ENCODE measurements at places on chromosomes 1 and 21.

DNA sequence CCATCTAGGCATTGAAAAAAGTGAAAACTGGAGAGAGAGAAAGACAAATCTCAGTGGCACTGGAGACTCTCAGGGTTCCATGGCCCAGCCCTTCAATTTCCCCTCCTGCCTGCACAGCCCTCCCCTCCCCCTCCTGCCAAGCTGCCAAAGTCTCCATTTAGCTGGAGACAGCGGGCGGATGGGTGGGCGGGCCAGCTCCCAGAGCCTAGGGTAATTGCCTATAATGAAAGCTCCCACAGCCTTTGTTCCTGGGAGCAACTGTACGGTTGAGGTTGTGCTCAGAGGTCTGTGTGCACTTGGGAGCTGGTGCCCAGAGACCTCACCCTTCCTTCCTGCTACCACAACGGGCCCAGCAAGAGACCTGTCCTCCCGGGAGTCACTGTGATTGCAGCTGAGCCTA is 89.6 kb downstream of the NAV1 start:
- DNase-seq, result no peak

DNA sequence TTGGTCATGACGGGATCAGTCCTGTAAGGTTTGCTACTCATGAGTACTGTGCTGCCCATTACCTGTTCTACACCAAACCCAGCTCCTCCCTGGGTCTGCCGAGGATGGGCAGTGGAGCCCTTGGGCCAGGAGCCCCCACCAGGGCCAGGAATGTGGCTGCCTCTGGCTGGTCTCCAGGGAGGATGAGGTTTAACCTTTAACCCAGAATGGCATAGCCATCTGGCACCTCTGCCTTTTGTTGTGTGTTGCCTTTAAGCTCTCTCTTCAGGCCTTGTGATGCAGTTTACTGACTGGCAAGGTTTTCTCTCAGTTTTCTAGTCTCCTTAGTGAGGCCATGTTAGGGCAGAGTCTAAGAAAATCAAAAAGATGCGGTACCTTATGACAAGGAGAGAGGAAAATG is 38.6 kb downstream of the SIPA1L2 start:
- no peak for DNase-seq

- DNase-seq, result no peak
Observed at GRCh38 chr1:78676993-78677392, 27.4 kb downstream of the IFI44 start.

GRCh38 chr1:194469282-194469681 is 1282.9 kb upstream of the B3GALT2 start:
- no peak for DNase-seq

DNA sequence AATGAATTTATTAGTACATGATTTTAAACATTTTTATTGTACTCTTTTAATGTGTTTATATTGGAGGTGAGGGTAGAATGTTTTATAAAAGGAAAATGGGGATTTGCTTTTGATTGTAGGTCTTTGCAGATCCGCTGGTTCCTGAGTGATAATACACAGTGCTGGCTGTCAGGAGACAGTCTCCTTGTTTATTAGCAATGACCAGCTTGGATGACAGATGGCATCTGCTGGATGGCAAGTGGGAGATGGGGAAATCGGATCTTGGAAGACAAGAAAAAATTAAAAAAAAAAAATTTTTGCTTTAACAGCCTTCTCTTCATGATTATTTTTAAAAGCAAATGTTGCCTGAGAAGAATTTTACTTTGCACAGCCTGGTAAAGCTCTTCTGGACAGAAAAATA is 4.4 kb upstream of the PHTF1 start:
- no peak for DNase-seq

DNA sequence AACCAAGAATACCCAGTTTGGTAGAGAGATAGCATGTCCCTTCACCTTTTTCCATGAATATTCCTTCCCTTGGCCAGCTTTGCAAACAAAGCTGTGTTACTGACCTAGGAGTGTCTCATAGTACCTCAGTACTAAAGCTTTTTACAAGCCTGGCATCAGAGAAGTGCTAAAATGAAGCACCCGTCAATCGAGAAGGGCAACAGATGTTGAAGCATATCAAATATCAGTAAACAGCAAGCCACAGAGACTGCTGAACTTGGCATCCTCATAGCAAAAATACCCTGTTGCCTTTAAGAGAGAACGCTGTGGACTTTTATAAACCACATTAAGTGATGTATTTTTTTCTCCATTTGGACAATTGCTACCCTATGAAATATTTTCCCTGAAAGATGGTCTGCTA is 128.6 kb upstream of the HOOK1 start:
- DNase-seq, result no peak

DNA sequence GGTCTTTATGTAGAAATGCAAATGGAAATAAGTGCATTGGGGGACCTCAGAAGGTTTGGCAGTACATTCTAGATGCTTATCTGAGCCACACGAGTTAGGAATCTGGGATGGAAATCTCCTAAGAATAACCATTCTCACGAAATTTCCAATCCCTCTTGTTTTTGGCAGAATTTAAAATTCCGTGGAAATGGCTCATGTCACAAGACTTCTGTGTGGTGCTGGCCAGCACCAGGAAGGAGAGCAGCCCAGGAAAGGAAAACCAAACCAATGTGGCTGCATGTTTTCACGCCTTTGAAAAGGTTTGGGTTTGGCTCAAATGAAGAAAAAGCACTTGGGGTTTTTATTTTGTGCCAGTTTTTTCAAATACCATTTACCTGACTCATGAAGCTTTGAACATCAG is 80.1 kb upstream of the KCNK2 start:
- no peak for DNase-seq

DNA sequence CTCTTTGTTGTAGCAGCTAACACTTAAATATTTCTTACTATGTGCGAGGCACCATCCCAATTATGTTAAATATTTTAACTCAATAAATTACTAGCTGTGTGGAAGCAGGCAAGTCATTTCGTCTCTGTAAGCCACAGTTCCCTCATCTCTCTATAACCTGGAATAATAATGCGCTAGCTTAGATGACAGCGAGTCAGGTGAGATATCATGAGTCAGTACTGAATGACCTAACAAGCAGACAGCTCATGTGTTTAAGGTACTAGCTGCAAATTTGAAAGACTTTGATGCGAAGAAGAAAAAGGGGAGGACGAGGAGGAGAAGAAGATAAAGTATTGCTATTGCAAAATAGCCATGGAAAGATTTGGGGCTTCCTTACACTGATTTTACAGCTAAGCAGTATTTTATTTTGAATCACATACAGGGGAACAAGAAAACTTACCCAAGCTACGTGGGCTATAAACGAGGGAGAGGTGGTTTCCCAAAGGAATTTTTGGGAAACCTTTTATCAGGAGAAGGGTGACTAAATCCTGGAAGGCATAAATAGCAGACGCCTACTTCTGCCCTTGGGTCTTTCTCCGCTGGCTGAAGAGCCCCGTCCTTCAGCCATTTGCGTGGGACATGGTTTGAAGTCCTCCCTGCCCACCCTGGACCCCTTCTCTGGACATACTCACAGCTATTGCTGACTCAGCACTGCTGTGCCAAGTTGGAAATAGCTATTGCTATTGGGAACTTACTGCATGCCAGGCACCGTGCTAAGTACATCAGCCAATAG is 8.9 kb downstream of the CITED4 start:
- no peak for DNase-seq

DNA sequence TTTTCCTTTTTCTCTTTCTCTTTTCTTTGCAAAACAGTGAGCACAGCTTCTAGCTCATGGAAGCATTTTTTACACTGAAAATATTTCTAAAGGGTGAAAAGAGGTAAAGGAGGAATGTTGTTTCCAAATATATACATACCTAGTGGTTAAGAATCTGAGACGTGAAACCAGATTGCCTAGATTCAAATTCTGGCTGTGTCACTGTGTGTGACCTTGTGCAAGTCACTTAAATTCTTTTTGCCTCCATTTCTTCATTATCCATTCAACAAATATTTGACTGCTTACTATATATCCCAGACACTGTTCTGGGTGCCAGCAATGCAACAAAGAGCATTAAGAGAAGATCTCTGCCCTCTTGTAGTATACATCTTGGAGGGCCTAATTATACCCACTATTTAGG is 53.3 kb downstream of the ZFYVE9 start:
- DNase-seq, result no peak

DNA sequence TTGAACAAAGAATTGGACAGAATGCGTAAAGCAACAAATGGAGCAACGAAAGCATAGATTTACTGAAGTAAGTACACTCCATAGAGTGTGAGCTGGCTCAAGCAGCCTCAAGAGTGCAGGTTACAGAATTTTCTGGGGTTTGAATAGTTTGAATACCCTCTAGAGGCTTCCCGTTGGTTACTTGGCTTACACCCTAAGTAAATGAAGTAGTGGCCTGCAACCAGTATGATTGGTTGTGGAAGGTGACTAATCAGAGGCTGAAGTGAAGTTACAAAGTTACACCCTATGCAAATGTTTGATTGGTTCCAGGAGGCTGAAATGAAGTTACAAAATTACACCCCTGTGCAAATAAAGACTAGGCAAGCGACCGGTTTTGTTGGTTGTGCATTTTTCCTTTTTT is 10.9 kb downstream of the TCEANC2 start:
- DNase-seq, result no peak

GRCh38 chr1:9960011-9960410 is 16.7 kb downstream of the NMNAT1 start:
- no peak for DNase-seq

DNA sequence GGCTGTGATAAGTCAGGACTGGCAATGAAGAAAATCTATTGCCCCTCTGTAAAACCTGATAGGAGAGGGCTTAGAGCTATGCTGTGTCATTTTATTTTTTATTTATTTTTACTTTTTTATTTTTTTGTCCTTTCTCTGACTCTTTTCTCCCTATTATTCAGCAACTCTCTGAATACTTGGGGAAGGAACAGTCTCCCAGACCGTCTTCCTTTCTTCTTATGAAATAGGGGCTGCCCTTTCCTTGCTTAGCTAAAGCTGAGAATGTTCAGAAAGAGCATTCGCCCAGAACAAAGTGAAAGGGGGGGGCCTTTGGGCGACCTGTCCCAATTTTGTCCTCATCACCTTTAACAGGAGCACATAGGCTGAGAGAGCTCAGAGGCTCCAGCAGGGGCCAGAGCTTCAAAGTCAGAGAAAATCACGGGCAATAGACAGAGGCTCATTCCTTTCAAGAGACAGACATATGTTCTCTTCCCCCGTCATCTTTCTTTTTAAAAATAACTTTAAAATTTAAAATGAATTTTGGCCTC is 80.9 kb downstream of the RNF220 start:
- DNase-seq, result no peak

DNA sequence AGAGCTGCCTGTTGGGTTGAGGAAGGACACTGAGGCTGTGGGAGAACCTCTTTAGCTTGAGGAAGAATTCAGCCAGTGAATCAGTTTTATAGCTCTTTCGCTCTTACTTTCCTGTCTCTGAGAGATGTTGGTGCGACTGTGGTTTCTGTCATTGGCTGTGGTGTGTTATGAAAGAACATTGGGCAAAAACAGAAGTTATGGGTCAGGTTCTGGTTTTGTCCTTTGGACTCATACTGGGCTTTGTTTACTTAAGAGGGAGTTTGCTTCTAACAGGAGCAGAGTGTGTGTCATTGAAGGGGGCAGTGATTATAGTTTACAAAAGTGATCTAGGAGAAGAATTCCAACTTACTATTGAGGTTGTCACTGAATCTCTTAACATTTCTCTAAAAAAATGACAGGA is 97.0 kb downstream of the TLR5 start:
- DNase-seq, result no peak

GRCh38 chr1:212506666-212507065 is 73.9 kb downstream of the NENF start:
- no peak for DNase-seq

DNA sequence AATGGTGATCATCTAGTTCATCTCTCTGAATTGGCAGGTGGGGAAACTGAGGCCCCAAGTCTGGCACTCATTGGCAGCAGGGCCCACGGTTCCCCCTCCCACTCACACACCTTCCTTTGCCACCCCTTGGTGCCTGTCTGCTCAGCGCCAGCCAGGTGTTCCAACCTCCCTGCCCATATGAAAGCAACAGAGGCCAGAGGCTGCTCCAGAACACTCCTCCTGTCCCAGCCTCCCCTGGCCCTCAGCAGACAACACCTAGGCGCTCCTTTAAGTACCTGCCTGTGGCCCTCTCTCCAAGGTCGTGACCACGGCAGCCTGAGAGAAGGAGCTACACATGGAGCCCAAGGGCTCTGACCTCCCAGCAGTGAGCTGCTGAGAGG is 362.3 kb upstream of the VAMP3 start:
- DNase-seq, result no peak

- DNase-seq, result no peak
Observed at GRCh38 chr1:12531179-12531499, 86.9 kb downstream of the DHRS3 start.

DNA sequence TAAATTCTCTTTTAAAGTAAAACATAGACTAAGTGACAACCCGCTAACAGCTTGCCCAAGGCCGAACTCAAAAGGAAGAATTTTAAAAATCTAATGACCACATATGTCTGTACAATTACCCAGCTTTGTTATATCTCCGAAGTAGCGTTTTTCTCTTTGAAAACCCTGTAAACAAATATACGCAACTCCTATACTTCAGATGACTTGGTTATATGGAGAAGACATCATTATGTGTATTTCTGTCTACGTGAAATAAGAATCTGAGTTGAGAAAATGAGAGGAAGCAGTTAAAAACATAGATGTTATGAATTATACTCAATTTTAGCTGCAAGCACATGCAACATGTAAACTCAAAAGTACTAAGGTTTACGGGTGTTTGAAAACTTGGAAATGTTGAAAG is 2.0 kb downstream of the PBX1 start:
- no peak for DNase-seq

GRCh38 chr1:40411294-40411693 is 37.8 kb downstream of the SMAP2 start:
- DNase-seq, result no peak

DNA sequence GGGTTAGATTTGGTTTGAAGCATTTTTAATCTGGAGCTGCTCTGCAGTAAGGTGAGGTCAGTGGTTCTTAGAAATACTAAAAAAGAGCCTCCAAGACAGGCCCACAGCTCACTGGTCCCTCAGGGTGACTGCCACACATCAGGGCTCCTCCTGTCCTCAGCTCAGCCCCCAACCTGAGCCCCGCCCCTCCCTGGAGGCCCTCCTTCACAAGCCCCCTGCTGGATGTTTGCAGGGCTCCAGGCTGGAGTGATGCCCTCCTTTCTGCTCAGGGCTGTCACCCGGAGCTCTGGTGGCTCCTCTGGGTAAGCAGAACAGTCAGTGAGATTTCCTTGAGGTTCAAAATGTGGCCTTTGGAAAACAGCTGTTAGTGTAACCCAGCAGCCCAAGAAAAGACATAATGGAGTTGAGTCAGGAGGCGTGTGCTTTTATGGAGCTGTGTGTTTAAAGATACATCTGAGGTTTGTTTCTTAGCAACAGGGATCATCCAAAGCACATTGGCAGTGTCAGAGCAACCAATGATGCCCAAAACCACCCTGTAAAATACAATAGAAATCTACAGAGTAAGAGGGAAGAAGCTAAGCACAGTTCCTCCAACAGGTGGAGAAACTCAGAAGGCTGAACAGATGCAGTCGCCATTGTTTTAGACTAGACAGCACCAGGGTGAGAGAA is 21.4 kb downstream of the STUM start:
- peak; percentile 7 for DNase-seq
